Uterus (tissue), 4 donors: ENCODE measurements at places on chromosomes 16 and 17.

- no peak for DNase-seq
Measured at GRCh38 chr16:81553814-81554675, 109.4 kb downstream of the CMIP start.

GRCh38 chr16:58217311-58217925, 19.5 kb upstream of the CSNK2A2 start:
- no peak for DNase-seq

DNA sequence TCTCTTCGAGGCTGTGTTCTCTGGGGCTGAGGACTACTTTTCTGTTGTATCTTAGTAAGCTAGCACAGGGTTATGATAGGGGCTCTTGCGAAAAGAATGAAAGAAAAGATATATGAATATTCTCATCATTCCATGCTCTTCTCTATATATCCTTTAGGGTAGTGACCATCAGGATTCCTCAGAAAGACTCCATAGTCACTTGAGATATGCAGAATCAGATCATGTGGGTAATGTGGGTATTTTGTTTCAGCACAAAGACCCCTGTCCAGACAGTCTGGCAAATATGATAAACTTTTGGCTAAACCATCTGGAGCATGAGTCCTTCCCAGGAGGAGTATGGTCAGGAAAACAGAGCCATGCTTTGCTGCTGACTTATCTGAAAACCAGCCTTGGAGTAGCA, 21.5 kb downstream of the CRYM start:
- DNase-seq = no peak

DNA sequence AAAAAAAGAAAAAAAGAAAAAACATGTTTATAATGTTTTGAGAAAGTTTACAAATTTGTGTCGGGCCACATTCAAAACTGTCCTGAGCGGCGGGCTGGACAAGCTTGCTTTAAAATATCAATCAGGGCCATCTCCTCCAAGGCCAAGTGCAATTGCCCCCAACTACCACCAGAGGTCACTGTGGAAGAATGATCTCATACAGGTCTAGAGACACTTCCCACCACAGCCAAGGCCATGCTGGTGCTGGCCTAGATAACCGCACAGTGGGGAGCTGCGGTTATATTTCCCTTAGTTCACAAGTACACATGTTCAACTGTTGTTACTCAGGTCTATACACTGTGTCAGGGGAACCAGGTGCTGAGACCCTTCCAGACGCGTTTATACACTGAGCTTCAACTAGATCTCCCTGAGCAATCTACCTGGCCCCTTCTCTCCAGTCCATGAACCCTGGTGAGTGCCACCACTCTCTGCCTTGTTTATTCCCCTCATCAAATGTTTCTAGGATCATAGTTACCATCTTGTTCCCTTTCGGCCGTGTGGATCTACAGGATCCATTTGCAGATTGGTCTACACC, 83.8 kb upstream of the CCL2 start:
- peak; percentile 32 for DNase-seq

GRCh38 chr17:80261895-80262279, 1.2 kb downstream of the RNF213 start:
- DNase-seq = no peak

GRCh38 chr16:73545755-73546154, 497.8 kb upstream of the ZFHX3 start:
- DNase-seq = no peak
